Right lung (tissue), 10 donors: ENCODE measurements at places on chromosomes 6 and 20. TPM values are rescaled to one million over a fixed set of nuclear protein-coding genes. Genes with fewer than 3 reads are reported as not detected.

TAAR2 gene
- polyA plus RNA-seq, result not detected

RIPPLY2 gene
- polyA plus RNA-seq, result not detected

- DNase-seq, result no peak
Observed at GRCh38 chr6:123462152-123462551, 174.6 kb downstream of the TRDN start.

ATP6V1G2 gene
- 6.4 TPM for polyA plus RNA-seq

GRCh38 chr6:99588618-99589289 lies 17.9 kb upstream of the PRDM13 start:
- DNase-seq, result peak; percentile 71

MEP1A gene
- polyA plus RNA-seq, result 0.22 TPM

- DNase-seq, result no peak
Observed at GRCh38 chr6:5656226-5656625, 350.5 kb downstream of the NRN1 start.

DNA sequence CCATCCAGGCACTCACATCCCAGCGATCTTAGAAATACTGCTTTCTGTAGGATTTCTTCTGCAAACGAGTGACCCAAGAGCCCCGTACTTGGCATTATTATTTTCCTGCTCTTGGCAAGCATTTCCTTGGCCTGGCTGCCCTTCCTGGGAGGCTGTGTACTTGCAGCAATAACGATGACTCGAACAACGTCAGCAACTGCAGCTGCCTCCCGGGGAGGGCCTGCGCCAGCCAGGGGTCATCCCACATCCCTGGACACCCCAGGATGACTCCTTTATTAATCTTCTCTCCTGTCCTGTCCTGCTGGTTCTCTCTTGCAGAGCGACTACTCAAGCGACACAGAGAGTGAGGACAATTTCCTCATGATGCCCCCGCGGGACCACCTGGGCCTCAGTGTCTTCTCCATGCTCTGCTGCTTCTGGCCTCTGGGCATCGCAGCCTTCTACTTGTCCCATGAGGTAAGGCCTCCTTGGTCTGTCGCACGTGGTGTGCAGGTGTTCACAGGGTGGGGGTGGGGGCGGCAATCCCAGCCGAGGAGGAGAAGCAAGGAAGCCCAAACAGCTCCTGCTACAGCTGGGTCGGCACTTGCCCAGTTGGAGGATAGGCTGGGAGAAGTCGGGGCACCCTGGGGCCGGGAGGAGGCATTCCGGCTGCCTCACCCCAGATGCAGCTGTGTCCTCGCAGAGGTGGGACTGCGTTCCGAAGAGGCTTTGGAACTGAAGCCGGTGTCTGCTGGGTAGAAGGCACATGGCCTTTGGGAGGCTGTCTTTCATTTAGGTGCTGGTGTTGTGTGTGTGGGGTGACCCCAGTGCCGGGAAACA lies 115.3 kb downstream of the SYNDIG1 start:
- DNase-seq, result peak; percentile 42

DNA sequence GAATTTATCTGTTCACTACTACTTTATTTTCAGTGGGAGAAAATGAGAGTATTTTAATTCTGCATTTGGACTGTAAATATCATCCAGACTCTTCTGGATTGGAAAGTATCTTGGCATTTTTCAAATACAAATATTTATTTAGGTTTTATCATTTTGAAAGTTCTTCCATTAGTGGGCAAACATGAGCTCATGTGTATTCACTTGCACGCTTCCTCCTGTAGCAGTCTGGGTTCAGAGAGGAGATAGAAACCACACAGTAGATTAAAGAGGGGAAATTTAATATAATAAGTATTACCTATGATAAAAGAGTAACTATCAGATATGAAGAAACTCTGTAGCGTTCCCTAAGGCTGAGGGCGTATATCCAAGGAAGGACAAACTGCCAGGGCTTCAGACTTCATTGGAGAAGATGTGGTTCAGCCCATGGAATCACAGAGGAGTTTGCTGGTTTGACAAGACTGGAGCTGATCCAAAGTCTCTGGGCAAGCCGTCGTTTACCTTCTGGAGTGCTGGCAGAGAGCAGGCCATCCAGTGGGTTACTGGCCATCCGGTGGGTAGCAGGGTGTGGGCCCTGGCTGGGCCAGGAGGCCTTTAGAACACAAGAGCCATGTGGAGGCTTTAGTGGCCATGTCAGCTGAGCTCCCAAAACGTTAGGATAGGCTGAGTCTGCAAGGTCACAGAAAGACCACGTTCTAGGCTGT lies 44.3 kb downstream of the KCNS1 start:
- no peak for DNase-seq

SERINC1 gene
- polyA plus RNA-seq, result 187 TPM

- no peak for DNase-seq
Observed at GRCh38 chr6:16301511-16301910, 63.1 kb downstream of the GMPR start.

DNA sequence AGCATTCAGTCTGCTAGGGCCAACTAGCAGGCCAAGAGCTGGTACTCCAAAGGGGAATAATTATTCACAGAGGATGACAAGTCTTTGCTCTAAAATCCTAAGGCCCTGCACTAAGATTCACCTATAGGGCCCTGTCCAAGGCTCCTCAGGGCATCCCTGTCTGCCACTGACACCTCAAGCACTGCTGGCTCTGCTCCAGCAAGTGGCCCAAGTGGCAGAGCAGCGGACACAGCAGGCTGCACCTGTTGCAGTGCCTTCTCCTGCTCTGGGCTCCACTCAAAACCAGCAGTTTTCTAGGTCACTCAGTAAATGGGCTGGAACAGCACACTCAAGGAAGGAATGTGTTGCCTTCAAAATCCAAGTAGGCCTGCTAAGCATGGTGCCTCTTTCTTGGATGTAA lies 36.4 kb upstream of the SMOC2 start:
- no peak for DNase-seq

GRCh38 chr6:45722876-45723275 lies 292.8 kb downstream of the CLIC5 start:
- no peak for DNase-seq

NRN1 gene
- 9.7 TPM for polyA plus RNA-seq

GRCh38 chr6:100311707-100312251 lies 152.9 kb downstream of the SIM1 start:
- no peak for DNase-seq

ZNF831 gene
- polyA plus RNA-seq, result 0.14 TPM

GRCh38 chr20:15288106-15288505 lies 950.7 kb upstream of the FLRT3 start:
- DNase-seq, result no peak

LY6G6F gene
- polyA plus RNA-seq, result 0.88 TPM

DNA sequence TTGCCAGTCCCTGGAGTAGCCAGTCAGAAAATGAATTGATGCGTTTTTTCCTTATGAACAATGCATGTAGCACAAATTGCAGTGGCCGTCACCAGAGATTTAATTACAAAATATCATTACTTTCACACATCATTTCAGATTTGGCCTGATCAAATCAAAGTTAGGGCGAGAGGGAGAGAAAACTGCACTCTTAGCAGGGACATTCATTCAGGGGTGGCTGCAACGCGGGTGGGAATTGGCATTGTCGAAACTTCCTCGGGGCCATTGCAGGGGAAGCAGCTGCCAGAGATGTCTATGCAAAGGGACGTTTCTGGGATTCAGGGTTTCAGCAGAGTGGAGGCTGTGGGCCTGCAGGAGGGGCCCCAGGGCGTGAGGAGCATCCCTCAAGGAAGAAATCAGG lies 76.5 kb upstream of the TOP1 start:
- no peak for DNase-seq

DNA sequence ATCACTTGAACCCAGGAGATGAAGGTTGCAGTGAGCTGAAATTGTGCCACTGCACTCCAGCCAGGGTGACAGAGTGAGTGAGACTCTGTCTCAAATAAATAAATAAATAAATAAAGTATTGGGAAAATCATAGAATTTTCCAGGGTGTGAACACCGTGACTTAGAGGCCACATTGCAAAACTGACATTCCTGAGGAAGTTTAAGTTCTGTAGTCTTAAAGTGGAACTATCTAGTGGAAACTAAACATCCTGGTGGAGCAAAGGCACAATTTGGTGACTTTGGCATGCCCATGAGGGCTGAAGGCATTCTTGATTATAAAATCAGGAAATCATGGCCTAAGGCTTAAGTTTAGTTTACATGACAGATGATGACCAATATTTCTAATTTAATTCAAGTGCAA lies 32.7 kb upstream of the MCM3 start:
- DNase-seq, result no peak

TRAPPC3L gene
- 0.66 TPM for polyA plus RNA-seq

GRCh38 chr6:134168590-134169208 lies 116.3 kb upstream of the SLC2A12 start:
- DNase-seq, result no peak

DOK5 gene
- 2.8 TPM for polyA plus RNA-seq

DNA sequence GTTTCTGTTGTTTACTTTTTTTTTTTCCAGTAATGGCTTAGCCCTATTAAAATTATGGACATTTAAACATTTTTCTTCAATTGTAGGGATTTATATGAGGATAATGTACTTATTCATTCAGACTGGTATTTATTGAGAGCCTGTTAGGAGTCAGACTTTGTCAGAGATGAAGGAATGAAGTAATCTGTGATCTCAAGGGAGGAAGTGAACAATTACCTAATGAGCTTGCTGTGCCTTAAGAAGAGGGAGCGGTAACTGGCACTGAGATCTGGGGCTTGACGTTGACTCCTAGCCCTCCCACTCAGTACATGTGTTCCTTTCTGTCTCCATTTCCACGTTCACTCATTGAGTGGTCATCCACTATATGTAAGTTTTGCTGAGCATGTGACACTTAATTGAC lies 12.6 kb downstream of the AFDN start:
- DNase-seq, result no peak

MLIP gene
- polyA plus RNA-seq, result 0.21 TPM

DNA sequence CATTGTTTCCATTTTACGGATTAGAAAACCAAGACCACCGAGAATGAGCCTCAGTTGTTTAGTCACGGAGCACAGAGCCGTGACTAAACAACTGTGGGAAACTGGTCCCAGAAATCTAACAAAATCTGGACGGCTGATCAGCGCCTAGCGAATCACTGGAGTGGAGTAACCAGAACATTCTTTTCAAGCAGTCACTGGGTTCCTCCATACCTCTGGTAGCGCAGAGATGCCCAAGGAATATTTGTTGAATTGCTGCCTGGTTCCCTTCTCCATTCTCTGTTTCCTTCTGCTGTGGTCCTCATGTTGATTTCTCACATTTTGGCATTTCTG lies 62.0 kb downstream of the GPX5 start:
- no peak for DNase-seq

- DNase-seq, result no peak
Observed at GRCh38 chr20:57881466-57882385, 171.9 kb upstream of the PMEPA1 start.

ECT2L gene
- polyA plus RNA-seq, result 0.63 TPM

AGPAT4 gene
- polyA plus RNA-seq, result 11.6 TPM
